ENCODE measurements at places on chromosomes 4 and X. TPM values are rescaled to one million over a fixed set of nuclear protein-coding genes. Genes with fewer than 3 reads are reported as not detected.

DNA sequence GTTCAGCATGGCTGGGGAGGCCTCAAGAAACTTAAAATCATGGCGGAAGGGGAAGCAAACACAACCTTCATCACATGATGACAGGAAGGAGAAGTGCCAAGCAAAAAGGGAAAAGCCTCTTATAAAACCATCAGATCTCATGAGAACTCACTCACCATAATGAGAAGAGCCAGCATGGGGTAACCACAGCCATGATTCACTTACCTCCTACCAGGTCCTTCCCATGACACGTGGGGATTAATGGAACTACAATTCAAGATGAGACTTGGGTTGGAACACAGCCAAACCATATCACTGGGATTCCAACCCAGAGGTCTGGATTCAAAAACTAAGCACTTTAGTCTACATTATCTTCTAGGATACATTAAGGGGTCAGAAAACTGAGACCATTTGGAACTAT, 609.6 kb upstream of the SPANXN1 start:
- no peak for DNase-seq
- no peaks in the 10 kb centered on the region for H3K36me3 ChIP-seq
- no peak overlapping the region for H3K27ac ChIP-seq
- no peak overlapping the region for H3K4me3 ChIP-seq

ASB9 gene
- total RNA-seq = 3.7 TPM

GRCh38 chr4:42293967-42294813, 103.1 kb upstream of the SHISA3 start:
- H3K27me3 ChIP-seq = no peaks in the 10 kb centered on the region
- no peak for DNase-seq
- no peak overlapping the region for H3K4me3 ChIP-seq
- H3K36me3 ChIP-seq = no peaks in the 10 kb centered on the region

DMRTC1 gene
- 1.2 TPM for total RNA-seq

DNA sequence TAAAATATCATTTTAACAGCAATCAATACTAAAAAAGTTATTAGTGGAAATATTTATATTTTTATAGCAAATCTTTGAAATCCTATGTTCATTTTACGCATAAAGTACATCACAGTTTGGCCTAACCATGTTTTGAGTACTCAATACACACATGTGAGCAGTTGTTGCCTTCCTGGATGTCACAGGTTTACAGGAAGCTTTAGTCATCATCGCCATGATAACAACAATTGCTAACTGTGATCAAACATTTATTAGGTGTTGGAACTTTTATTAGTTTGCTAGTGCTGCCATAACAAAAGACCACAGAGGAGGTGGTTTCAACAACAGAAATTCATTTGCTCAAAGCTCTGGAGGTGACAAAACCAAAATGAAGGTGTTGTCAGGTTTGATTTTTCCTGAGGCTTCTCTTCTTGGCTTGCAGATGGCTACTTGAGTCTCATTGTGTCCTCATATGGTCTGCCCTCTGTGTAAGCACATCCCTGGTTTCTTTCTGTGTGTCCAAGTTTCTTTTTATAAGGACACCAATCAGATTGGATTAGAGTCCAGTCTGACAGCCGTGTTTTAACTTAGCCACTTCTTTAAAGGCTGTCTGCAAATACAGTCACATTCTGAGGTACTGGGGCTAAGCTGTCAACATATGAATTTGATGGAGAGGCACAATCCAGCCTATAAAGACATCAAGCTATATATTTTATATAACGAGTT, 43.1 kb upstream of the BOD1L1 start:
- no peaks in the 10 kb centered on the region for H3K27me3 ChIP-seq
- H3K36me3 ChIP-seq = no peaks in the 10 kb centered on the region
- H3K4me1 ChIP-seq = peaks cover 6% of the 10 kb centered on the region
- DNase-seq = no peak

DNA sequence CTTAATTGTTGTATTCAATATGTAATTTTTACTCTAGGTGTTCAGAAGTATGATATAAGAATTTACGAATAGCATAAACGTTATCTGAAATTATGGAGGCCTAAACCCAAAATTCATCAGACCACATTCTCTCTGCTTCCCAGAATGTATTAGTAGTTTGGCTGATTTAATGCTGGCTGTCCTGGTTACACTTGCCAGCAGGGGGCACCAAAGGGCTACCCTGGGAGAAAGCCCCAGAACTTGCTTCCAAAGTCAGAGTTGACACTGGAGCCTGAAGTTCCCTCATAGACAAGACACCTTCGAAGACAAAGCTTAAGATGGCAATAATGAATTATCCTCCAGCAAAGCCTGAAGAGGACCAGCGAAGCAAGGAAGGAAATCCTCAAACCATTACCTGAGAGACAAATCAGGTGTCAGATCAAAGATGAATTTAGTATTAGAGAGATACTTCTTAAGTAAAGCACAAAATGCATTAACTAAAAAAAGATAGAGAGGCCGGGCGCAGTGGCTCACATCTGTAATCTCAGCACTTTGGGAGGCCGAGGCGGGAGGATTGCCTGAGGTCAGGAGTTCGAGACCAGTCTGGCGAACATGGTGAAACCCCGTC, 11.3 kb upstream of the ANOS1 start:
- no peak overlapping the region for H3K4me3 ChIP-seq
- no peaks in the 10 kb centered on the region for H3K4me1 ChIP-seq
- peak; percentile 44 for DNase-seq
- H3K27me3 ChIP-seq = no peaks in the 10 kb centered on the region

DNA sequence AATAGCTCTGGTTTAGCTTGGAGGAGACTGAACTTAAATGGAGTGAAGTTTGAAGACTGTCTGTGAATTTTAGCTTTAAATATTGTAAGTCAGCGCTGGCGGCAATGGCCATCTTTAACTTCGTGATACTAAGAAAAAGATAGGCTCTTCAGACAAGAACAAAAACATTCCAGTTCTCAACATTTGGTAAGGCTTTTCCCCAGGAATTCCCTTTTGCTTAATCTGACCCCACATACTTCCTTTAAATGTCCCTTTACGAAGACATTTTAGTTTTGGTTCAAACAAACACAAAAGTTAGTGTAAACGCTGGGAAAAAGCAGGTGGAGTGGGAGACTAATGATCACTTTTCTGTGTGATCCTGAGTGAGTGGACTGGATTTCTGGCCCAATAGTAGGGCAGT, 106.2 kb downstream of the MAML3 start:
- DNase-seq = no peak
- no peak overlapping the region for H3K27ac ChIP-seq
- no peak overlapping the region for H3K4me3 ChIP-seq
- H3K27me3 ChIP-seq = no peaks in the 10 kb centered on the region
- peaks cover 8% of the 10 kb centered on the region for H3K4me1 ChIP-seq

GRCh38 chr4:52578951-52579350, 80.2 kb downstream of the USP46 start:
- no peak for DNase-seq
- H3K27ac ChIP-seq = no peak overlapping the region
- H3K36me3 ChIP-seq = no peaks in the 10 kb centered on the region
- H3K4me3 ChIP-seq = no peak overlapping the region

DNA sequence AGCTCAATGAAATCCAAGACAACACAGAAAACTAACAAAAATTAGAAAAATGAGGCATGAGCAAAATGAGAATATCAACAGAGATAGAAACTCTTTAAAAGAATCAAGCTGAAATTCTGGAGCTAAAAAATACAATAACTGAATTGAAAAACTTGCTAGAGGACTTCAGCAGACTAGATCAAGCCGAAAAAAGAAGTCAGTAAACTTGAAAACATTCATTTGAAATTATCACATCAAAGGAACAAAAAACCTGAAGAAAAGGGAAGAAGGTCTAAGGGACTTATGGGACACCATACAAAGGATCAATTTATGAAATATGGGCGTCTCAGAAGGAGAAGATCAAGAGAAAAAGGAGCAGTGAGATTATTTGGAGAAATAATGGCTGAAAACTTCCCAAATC, 131.3 kb downstream of the PTCHD1 start:
- no peaks in the 10 kb centered on the region for H3K36me3 ChIP-seq
- DNase-seq = no peak
- no peaks in the 10 kb centered on the region for H3K27me3 ChIP-seq
- H3K4me1 ChIP-seq = no peaks in the 10 kb centered on the region

MSMO1 gene
- total RNA-seq = 257 TPM

GRCh38 chr4:26885912-26886274, 25.3 kb downstream of the STIM2 start:
- DNase-seq = no peak
- no peak overlapping the region for H3K4me3 ChIP-seq

DNA sequence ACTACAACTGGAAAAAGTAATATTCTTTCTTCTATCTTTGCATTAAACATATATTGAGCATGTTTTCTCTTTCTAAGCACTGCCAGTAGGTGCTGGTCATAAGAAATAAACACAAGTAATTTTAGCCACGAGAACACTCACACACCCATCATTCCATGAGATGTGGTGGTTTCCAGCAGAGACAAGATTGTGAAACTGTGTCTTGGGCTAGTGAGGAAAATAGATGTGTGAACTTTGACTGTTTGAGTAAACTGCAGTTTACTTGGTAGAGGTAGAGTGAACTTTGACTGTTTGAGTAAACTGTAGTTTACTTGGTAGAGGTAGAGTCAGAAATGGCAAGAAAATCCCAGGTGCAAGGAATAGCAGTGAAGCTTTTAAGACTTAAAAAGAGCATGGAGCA, 300.9 kb upstream of the HS3ST1 start:
- H3K4me1 ChIP-seq = no peaks in the 10 kb centered on the region
- H3K36me3 ChIP-seq = no peaks in the 10 kb centered on the region
- no peak overlapping the region for H3K27ac ChIP-seq
- no peaks in the 10 kb centered on the region for H3K27me3 ChIP-seq
- DNase-seq = no peak

GRCh38 chrX:124232523-124233201, 99.8 kb upstream of the TEX13D start:
- no peak overlapping the region for H3K27ac ChIP-seq
- no peak for DNase-seq
- peaks cover 3% of the 10 kb centered on the region for H3K27me3 ChIP-seq

- H3K36me3 ChIP-seq = no peaks in the 10 kb centered on the region
- no peaks in the 10 kb centered on the region for H3K4me1 ChIP-seq
- H3K4me3 ChIP-seq = no peak overlapping the region
- H3K27ac ChIP-seq = no peak overlapping the region
- H3K27me3 ChIP-seq = no peaks in the 10 kb centered on the region
Observed at GRCh38 chr4:22801391-22801790, 108.7 kb downstream of the GBA3 start.

DNA sequence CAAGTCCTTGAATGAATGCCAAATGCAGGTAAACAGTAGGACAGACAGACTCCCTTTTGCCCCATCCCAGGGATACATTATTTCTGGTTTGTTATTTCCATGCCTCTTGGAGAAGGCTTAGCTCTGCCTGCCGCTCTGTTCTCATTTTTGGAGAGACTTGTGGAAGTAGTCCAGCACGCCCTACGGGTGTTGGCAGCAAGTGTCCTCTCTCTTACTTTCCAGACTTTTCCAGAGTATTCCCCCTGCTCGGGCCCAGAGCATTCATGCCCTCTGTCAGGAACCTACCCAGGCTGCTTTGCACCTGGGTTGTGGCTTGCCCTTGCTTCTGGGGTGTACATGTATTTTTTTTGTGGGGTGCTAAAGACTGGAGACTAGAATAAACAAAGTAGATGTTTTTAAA, 15.3 kb downstream of the SLC34A2 start:
- no peak overlapping the region for H3K27ac ChIP-seq
- no peak overlapping the region for H3K4me3 ChIP-seq
- DNase-seq = no peak
- H3K27me3 ChIP-seq = no peaks in the 10 kb centered on the region
- no peaks in the 10 kb centered on the region for H3K4me1 ChIP-seq

GRCh38 chr4:40170588-40170987, 26.2 kb upstream of the RHOH start:
- peaks cover 2% of the 10 kb centered on the region for H3K4me1 ChIP-seq
- H3K36me3 ChIP-seq = no peaks in the 10 kb centered on the region
- no peak for DNase-seq
- no peaks in the 10 kb centered on the region for H3K27me3 ChIP-seq
- H3K4me3 ChIP-seq = no peak overlapping the region

DNA sequence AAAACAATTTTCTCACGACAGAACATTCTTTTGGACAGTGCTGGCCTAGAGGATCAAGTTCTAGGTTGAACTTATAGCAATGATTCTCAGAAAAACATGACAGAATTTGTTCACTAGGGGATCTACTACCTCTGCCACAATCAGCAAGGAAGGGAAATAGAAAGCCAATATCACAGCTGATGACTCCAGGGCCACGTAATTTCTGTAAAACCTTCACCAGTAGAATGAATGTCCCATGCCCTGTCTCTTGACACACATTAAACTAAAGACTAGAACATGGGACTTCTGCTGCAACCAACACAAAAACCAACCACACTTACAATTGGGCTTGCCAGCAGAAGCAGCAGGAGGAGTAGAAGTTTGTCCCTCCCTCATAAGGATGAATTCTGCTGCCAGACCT, 86.0 kb upstream of the NPFFR2 start:
- no peak overlapping the region for H3K4me3 ChIP-seq
- H3K36me3 ChIP-seq = no peaks in the 10 kb centered on the region
- no peak overlapping the region for H3K27ac ChIP-seq
- no peak for DNase-seq
- H3K27me3 ChIP-seq = no peaks in the 10 kb centered on the region

GRCh38 chr4:40579983-40580382, 49.7 kb downstream of the RBM47 start:
- no peaks in the 10 kb centered on the region for H3K36me3 ChIP-seq
- H3K27ac ChIP-seq = no peak overlapping the region
- no peak overlapping the region for H3K4me3 ChIP-seq
- no peaks in the 10 kb centered on the region for H3K27me3 ChIP-seq
- no peak for DNase-seq

DNA sequence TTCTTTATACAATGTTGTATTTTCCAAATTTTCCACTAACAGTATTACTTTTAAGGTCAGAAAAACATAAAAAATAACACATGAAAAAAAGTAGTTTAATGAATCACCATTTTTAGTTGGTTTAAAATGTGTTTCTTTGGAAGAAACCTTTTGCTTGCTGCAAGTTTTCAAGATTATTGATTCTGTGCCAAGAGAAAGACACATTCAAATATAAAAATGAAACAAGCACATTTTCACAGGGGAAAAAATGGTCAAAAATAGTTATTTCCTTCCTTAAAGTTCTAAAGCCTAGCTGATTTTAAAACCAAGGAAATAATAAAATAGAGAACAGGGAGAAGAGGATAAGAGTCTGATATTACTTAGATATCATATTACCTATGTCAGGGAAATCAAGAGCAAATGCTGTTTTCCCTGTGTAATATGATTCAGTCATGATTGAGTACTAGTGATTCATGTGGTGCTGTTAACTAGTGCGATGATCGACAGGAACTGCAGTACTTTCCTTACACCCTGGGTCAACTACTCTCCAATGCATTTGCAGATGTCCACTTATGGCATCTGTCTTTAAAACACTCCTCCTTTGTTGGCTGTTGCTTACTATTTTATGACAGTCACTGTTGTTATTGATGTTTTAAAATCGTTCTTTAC, 103.8 kb downstream of the CAMK2D start:
- H3K27ac ChIP-seq = no peak overlapping the region
- peak; percentile 32 for DNase-seq
- no peaks in the 10 kb centered on the region for H3K27me3 ChIP-seq
- H3K4me3 ChIP-seq = no peak overlapping the region

GRCh38 chrX:13123857-13124345, 79.5 kb upstream of the FAM9C start:
- H3K4me1 ChIP-seq = peaks cover 11% of the 10 kb centered on the region
- no peak overlapping the region for H3K4me3 ChIP-seq
- peaks cover 3% of the 10 kb centered on the region for H3K27me3 ChIP-seq
- no peaks in the 10 kb centered on the region for H3K36me3 ChIP-seq
- no peak for DNase-seq
- no peak overlapping the region for H3K27ac ChIP-seq

Data from lung (tissue), 17 donors.